ENCODE measurements at places on chromosomes 11 and 22. TPM values are rescaled to one million over a fixed set of nuclear protein-coding genes. Genes with fewer than 3 reads are reported as not detected.

DNA sequence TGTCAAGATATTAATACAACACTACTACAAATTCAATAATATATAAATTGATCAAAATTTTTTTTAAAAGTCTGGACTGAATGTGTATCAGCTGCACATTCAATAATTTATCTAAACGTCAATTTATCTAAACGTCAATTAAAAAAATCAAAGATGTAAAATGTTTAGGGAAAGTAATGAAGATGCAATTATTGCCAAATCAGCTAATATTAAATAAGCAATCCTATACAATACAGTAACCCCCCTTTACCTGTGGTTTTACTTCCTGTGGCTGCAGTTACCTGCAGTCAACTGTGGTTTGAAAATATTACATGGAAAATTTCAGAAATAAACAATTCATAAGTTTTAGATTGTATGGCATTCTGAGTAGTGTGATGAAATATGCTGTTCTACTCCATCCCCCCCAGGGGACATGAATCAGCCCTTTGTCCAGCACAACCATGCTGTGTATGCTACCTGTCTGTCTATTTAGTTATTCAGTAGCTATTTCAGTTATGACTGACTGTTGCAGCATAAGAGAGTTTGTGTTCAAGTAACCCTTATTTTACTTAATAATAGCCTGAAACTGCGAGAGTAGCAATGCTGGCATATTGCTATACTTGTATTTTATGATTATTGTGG, 72.2 kb downstream of the CWF19L2 start:
- no peak overlapping the region for H3K27ac ChIP-seq
- H3K27me3 ChIP-seq, result no peaks in the 10 kb centered on the region
- peaks cover 38% of the 10 kb centered on the region for H3K36me3 ChIP-seq
- peaks cover 13% of the 10 kb centered on the region for H3K4me1 ChIP-seq

GRCh38 chr11:9697766-9698165, 33.9 kb downstream of the SWAP70 start:
- H3K27me3 ChIP-seq, result no peaks in the 10 kb centered on the region
- no peak overlapping the region for H3K27ac ChIP-seq
- H3K4me3 ChIP-seq, result no peak overlapping the region
- no peak for DNase-seq

DNA sequence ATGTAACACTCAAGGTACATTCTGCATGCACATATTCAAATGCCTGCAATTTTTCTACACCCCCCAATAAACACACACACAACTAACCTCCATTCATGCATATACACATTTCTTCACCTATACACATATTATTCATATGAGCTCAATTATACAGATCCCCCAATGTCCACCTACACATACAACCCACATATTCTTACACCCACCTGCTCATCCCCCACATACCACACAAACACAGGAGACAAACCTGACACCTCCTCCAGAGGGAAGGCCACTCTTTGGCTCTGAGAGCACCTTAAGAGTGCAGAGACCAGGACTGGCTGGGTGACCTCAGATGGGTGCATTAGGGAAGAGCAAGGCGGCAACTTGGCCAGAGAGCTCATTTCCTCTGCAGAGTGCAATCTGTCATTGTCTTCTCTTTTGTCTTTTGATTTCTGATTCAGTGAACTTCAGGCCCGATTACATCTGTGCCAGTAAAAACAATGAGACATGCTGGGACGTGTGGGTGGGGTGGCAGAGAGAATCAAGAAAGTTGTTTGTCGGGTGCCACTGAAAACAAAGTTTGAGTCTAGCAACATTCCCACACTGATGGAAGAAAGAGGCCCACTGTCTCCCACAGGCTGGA, 208.4 kb downstream of the NXPE2 start:
- H3K27me3 ChIP-seq, result peaks cover 3% of the 10 kb centered on the region
- no peak overlapping the region for H3K4me3 ChIP-seq
- no peak overlapping the region for H3K27ac ChIP-seq
- H3K36me3 ChIP-seq, result no peaks in the 10 kb centered on the region
- H3K4me1 ChIP-seq, result no peaks in the 10 kb centered on the region

DNA sequence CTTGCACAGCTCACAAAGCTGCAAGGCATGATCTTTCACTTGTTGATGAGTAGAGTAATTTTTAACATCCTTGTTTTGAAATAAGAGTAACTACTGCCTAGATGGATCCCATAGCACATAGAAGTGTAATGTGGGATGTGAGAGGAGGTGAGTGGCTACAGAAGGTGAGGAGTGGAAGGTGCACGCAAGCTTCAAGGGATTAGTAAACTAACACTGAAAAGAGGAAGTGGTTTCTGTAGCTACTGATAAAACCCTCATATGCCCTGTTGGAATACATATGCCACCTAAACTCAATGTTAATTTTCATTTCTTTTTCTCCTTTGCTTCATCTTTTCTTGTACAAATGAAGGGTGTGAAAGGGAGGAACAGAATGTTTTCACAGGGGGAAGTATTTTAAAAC, 22.0 kb upstream of the CTSC start:
- peak overlapping the region; percentile 6 for H3K4me3 ChIP-seq
- no peaks in the 10 kb centered on the region for H3K27me3 ChIP-seq
- H3K4me1 ChIP-seq, result peaks cover 52% of the 10 kb centered on the region

GRCh38 chr11:17972987-17973386, 39.9 kb downstream of the SERGEF start:
- H3K36me3 ChIP-seq, result peaks cover 37% of the 10 kb centered on the region
- DNase-seq, result peak; percentile 22
- H3K4me3 ChIP-seq, result no peak overlapping the region
- H3K4me1 ChIP-seq, result no peaks in the 10 kb centered on the region
- H3K27me3 ChIP-seq, result no peaks in the 10 kb centered on the region

DNA sequence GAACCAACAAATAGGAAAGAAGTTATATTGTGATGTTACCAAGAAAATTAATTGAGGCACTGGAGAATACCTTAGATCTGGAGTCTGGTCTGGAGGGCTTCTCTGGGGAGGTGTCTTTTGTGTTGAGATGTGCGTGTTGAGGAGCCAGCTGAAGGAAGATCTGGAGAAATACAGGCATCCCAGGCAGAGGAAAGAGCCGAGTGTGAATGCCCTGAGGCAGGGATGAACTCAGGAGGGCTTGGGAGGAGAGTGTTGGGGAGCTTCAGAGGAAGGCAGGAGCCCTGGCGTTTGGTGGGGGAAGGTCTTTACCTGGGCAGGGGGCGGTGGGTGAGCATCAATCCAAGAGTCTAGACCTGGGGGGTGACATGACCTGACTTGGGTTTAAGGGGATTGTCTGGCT, 13.1 kb downstream of the SYNGR1 start:
- H3K4me1 ChIP-seq, result peaks cover 5% of the 10 kb centered on the region
- H3K36me3 ChIP-seq, result no peaks in the 10 kb centered on the region
- no peak for DNase-seq
- no peaks in the 10 kb centered on the region for H3K27me3 ChIP-seq

GRCh38 chr22:41028841-41029240, 63.6 kb upstream of the EP300 start:
- no peak overlapping the region for H3K4me3 ChIP-seq
- no peak for DNase-seq
- H3K36me3 ChIP-seq, result no peaks in the 10 kb centered on the region
- no peaks in the 10 kb centered on the region for H3K27me3 ChIP-seq
- no peak overlapping the region for H3K27ac ChIP-seq
- no peaks in the 10 kb centered on the region for H3K4me1 ChIP-seq

- peaks cover 25% of the 10 kb centered on the region for H3K36me3 ChIP-seq
- peak; percentile 87 for DNase-seq
- no peaks in the 10 kb centered on the region for H3K27me3 ChIP-seq
- H3K4me1 ChIP-seq, result peaks cover 75% of the 10 kb centered on the region
- H3K4me3 ChIP-seq, result peak overlapping the region; percentile 65
- peak overlapping the region; percentile 85 for H3K27ac ChIP-seq
These were observed 9.4 kb downstream of the IGSF9B start for GRCh38 chr11:133947321-133947756.

The SMIM35 gene
- 0.09 TPM for total RNA-seq

The NFAM1 gene
- total RNA-seq, result 0.21 TPM

The SLC5A1 gene
- not detected for total RNA-seq

The EMID1 gene
- total RNA-seq, result not detected

The XKR3 gene
- total RNA-seq, result not detected

The OR9Q1 gene
- total RNA-seq, result not detected

All from activated CD4-positive, alpha-beta T cell treated with anti-CD3 and anti-CD28 coated beads for 36 hours (primary cell).